ENCODE measurements at places on chromosomes 3 and 15. TPM values are rescaled to one million over a fixed set of nuclear protein-coding genes. Genes with fewer than 3 reads are reported as not detected.

Gene SAMD7
- total RNA-seq = not detected

Gene TERC
- total RNA-seq = 7.1 TPM

Gene NTRK3
- total RNA-seq = 4.4 TPM

Gene ARGFX
- total RNA-seq = not detected

Gene BNC1
- 4.7 TPM for total RNA-seq

Gene CCDC54
- total RNA-seq = not detected

Gene SCAANT1
- not detected for total RNA-seq

Gene CLDN1
- 0.48 TPM for total RNA-seq

Gene P3H2
- total RNA-seq = 45.3 TPM

Gene DPH6
- 7.8 TPM for total RNA-seq

Gene MEGF11
- total RNA-seq = 0.30 TPM

Gene MSL2
- 8.8 TPM for total RNA-seq

Gene SMAD6
- total RNA-seq = 274 TPM

Gene SLC15A2
- total RNA-seq = 2.7 TPM

Gene IGSF11
- total RNA-seq = 2.0 TPM

Gene TMCO5A
- not detected for total RNA-seq

Gene CHRD
- 33.0 TPM for total RNA-seq

Gene FETUB
- total RNA-seq = not detected

Gene FAM131A
- 22.1 TPM for total RNA-seq

Gene SLC28A2
- total RNA-seq = not detected

Gene NUP210
- 24.2 TPM for total RNA-seq

Gene KY
- 0.46 TPM for total RNA-seq

Gene IQCF5
- total RNA-seq = not detected

Gene SLC38A3
- total RNA-seq = 9.5 TPM

Gene LYSMD4
- 21.2 TPM for total RNA-seq

Gene LMAN1L
- total RNA-seq = not detected

Gene TM4SF1
- total RNA-seq = 0.80 TPM

Gene ECE2
- not detected for total RNA-seq

Gene MAP6D1
- 7.8 TPM for total RNA-seq

Gene WNT7A
- total RNA-seq = not detected

All from cardiac muscle cell (in vitro differentiated cells and primary cell).